ENCODE measurements at places on chromosomes 6 and 20. TPM values are rescaled to one million over a fixed set of nuclear protein-coding genes. Genes with fewer than 3 reads are reported as not detected.

SLC22A7 gene
- total RNA-seq = not detected

HSPA12B gene
- 0.46 TPM for total RNA-seq

MBOAT1 gene
- 1.5 TPM for total RNA-seq

OOEP gene
- not detected for total RNA-seq

PNPLA1 gene
- total RNA-seq = under 0.01 TPM

OPN5 gene
- total RNA-seq = not detected

SLC17A9 gene
- total RNA-seq = 9.4 TPM

CYP21A2 gene
- total RNA-seq = not detected

TRIM10 gene
- total RNA-seq = not detected

PTK6 gene
- under 0.01 TPM for total RNA-seq

TMEM74B gene
- not detected for total RNA-seq

CLDN20 gene
- not detected for total RNA-seq

VWA7 gene
- 0.28 TPM for total RNA-seq

MTFR2 gene
- total RNA-seq = 0.83 TPM

C20orf144 gene
- total RNA-seq = 0.09 TPM

ASIP gene
- not detected for total RNA-seq

CST7 gene
- not detected for total RNA-seq

APOM gene
- 2.8 TPM for total RNA-seq

DPPA5 gene
- total RNA-seq = not detected

MAS1 gene
- total RNA-seq = 0.09 TPM

IBTK gene
- total RNA-seq = 62.8 TPM

TAAR6 gene
- total RNA-seq = not detected

FAM209B gene
- not detected for total RNA-seq

SNAP25 gene
- 3.7 TPM for total RNA-seq

DUSP15 gene
- total RNA-seq = not detected

CFAP61 gene
- under 0.01 TPM for total RNA-seq

DYNLT2 gene
- 0.65 TPM for total RNA-seq

CYP24A1 gene
- total RNA-seq = 0.28 TPM

LTA gene
- total RNA-seq = not detected

CD93 gene
- total RNA-seq = 0.14 TPM

OSER1 gene
- 37.3 TPM for total RNA-seq

TRIM38 gene
- total RNA-seq = 8.1 TPM

KCNK5 gene
- total RNA-seq = not detected

STX11 gene
- 0.55 TPM for total RNA-seq

MOCS1 gene
- 8.0 TPM for total RNA-seq

BNIP5 gene
- total RNA-seq = not detected

TUBB1 gene
- total RNA-seq = under 0.01 TPM

POFUT1 gene
- total RNA-seq = 39.1 TPM

PRPH2 gene
- 1.8 TPM for total RNA-seq
